Activated CD4-positive, alpha-beta memory T cell treated with anti-CD3 and anti-CD28 coated beads for 36 hours (primary cell): ENCODE measurements at places on chromosomes 1 and 21.

- DNase-seq = peak; percentile 55
Observed at GRCh38 chr1:28668956-28669723, 556 bp downstream of the GMEB1 start.

DNA sequence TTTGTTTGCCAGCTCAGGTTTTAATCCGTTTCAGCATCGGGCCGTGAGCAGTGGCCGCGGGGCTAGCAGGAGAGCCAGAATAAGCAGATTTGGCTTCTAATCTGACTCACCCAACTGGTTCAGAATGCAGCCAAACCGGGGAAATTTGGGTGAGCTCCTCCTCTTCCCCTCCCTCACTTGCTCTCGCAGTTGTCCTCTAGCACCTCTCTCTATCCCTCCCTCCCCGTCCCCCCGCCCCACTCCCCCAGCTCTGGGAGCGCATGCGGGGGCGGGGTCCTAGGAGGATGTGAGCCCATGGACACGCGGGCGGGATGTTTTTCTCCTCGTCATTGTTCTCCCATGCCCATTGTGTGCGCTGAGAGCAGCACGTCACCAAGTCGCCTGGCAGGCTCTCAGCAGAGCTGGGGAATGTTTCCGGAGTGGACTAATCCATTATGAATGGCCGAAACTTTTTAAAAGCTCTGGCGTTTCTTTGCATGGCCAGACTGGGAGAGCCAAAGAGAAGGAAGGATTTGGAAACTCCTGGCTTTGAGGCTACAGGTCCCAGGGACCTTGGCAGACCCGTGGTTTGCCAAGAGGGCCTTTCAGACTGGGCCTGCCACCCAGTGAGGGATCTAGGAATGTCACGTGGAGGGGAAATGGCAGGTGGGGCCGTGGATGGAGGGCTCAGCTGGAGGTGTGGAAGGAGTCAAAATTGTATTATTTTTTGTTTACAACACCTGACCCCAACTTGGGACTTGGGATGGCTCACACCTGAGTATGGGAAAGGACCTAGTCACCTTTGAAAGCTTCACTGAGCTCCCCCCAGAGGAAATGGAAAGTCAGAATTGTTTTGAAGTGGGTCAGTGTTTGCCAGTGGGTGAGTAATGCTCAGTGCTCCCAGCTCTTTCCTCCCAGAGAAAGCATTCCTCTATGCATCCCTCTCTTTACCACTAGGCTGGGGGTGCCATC is 39.2 kb downstream of the CDK18 start:
- DNase-seq = peak; percentile 64

- no peak for DNase-seq
Observed at GRCh38 chr1:2955652-2956051, 65.6 kb upstream of the ACTRT2 start.

DNA sequence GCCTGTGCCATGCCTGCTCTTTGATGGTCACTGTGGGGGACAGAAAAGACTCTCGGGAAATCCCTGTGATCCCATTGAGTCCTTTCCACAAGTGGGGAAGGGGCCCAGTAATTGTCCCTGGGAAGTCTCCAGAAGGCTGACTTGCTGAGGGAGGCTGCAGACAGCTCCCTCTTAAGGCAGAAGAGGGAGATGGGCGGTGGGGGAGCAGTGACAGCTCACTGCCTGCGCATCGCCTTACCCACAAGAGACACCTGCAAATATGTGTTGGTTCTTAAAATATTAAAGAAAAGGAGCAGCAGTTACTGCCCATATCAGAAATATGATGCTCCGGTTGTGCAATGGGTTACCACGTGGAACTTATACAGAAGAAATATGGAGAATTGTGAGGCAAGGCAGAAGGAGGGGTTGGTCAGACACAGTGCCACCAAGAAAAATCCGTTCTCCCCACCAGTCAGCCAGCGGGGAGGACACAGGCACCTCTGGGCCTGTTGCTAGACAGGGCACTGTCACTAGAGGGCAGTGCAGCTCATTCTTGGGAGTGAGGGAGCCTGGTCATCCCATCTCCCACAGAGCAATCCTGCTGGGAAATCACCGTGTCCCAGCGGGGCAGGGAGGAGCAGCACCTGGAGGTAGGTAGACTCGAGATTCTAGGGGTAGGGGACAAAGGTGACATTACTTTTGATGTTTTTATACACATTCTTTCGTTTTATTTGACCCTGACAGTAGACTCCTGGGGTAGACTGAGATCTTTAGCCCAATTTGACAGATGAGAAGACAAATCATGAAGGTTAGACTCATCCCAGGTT is 6.9 kb upstream of the CAMK1G start:
- DNase-seq = peak; percentile 82

DNA sequence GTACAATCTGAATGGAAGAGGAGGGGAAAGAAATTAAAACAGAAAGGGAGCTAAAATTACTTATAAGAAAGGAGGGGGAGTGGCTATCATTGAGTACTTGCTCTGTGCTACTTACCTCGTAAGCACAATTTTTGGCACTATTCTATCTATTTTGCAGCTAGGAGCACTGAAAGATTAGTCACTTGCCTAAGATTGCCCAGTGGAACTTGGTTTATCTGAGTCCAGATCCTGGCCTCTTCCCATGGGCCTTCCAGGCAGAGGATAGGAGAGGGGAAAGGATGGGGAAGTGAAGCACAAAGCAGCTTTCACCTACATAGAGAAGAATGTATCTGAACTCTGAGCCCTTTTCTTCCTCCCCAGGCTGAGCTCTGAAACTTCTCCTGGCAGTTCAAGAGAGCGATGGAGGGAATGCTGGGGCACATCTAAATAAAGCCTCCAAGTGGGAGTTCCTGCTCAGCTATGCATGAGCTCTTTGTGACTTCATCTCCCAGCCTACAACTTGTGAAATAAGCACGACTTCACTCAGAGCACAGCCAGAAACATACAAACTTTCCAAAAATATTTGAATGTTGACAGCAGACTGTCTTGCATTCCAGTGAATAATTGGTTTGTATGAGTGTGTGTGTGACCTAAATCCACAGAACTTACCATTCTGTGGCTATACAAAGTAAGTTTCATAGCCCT is 29.4 kb downstream of the HMGB4 start:
- no peak for DNase-seq

GRCh38 chr1:87495870-87496269 is 167.2 kb downstream of the LMO4 start:
- no peak for DNase-seq

DNA sequence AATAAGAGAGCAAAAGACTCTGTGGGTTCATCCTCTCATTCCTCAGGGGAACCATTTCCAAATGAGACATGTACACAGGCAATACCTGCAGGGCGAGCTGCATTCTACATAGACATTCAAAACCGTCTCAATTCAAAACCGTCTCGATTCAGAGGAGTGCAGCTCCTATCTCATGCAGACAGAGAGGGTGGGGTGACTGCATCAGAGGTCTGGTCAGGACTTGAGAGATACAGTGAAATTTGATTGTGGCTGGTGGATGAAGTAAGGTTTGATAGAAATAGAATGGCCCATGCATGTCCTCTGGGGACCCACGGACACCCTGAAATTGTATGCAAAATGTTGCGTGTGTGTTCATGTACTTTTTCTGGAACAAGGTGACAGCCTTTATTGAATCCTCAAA is 27.3 kb downstream of the TEX35 start:
- DNase-seq = no peak

DNA sequence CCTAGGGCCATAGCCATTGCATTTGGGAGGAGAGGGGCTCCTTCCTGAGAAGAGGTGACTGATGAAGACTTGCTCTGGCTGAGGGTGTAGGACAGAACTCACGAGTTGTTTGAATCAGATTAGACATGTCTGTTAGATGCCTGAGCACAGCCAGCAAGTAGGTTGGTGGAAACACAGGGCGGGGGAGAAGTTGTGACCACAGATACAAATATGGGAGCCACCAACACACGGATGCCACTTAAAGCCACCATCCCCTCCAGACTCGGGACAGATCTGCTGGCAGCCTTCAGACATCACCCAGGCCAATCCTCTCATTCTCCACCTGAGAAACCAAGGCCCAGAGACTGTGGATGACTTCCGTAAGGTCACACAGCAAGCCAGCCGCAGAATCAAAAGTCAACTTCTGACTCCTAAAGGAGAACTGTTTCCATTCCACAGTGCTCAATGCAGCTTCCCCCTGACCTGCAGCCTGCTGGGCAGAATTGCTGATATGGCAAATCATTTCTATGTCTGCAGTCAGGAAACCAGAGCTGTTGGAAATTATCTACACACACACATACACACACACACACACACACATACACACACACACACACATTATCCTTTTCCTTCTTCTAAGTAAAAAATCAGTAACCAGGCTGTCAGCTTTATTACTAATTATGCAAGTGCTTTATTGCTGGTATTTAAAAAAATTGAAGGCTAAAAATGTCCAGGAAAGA is 176.4 kb upstream of the KLHDC7A start:
- DNase-seq = no peak

- DNase-seq = no peak
Observed at GRCh38 chr1:225290244-225290643, 137.6 kb downstream of the LBR start.

GRCh38 chr1:217019475-217019874 is 296.2 kb upstream of the ESRRG start:
- DNase-seq = no peak

GRCh38 chr1:219387211-219387610 is 213.5 kb downstream of the LYPLAL1 start:
- no peak for DNase-seq

DNA sequence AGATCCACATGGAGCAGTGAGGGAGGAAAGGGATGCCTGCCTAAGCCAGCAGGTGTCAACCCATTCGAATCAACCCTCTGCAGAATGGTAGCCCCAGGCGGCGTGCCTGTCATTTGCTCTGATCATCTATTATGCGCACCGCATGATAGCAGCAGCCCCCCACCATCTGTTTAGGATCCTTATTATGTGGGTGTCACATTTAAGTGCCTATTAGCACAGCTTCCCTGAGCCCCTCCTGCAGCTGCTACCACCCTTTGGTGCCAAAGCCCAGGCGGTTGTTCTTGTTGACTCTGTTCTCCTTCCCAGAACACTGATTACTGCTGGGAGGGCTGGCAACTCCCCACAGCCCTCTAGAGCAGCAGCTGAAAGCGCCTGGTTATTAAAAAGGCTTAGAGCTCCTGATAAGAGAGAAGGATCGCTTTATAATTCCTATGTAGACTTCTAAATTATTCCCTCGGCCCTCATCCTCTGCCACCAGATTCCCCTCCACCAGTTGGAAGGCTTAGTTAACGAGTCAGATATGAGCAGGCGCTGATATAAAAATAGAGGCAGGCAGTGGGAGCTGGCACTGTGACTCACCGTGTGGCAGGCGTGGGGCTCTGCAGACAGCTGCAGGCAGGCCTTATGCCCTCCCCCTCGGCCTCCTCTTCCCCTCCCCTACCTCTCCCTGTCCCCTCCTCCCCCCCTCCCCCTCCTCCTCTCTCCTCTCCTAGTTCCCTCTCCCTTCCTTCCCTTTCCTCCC is 23.0 kb downstream of the ACTA1 start:
- peak; percentile 40 for DNase-seq

DNA sequence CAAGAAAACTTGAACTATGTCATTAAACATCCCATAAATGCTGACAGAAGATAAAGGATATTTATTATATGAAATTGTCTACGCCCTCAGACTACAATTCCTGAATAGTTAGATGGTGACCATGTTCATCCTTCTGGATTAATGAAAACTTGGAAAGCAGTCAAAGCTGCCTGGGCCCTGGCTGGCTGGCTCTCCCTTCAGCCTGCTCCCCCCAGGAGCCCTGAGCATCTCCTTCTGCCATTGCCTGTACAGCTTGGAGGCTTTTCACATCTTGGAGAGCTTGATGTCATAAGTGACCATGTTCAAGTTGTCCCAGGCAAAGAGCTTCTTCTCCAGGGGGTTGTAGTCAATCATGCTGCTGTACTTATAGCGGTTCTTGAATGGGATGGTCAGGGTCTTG is 13.6 kb downstream of the MYOCOS start:
- DNase-seq = no peak

DNA sequence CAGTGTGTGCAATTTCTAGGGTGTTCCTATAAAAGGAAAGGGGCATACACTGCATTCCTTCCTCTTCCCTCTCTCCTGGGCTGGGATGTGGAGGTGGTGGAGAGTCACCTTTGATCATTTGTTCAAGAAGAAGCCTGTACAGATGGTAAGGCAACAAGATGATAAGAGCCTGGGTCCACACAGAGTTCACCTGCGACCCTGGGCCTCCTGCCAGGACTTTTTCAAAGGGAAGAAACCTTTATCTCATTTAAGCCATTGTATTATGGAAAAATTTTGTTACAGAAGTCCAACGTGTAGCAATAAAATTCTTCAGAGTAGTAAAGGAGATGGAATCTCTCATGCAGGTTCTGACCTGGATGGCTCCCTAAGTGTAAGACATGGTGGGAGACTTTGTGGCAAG is 189.1 kb downstream of the MIS18A start:
- no peak for DNase-seq

DNA sequence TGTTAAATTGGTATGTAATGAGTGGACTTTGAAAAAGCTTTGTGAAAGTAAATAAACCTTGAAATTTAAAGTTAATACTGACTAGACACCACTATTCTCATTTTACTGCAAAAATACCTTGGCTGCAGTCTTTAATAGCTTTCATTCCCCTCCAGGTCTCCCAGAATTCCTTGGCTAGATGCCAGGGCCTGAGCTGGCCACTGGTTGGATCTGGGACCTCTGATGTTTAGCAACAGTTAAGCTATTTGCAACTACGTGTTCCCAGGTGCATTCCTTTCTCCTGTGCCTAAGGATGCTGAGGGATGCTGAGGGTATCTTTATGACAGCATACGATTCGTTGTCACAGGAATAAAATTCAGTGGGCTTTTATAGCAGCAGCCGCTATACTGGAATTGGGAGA is 938.7 kb downstream of the TTLL7 start:
- no peak for DNase-seq

DNA sequence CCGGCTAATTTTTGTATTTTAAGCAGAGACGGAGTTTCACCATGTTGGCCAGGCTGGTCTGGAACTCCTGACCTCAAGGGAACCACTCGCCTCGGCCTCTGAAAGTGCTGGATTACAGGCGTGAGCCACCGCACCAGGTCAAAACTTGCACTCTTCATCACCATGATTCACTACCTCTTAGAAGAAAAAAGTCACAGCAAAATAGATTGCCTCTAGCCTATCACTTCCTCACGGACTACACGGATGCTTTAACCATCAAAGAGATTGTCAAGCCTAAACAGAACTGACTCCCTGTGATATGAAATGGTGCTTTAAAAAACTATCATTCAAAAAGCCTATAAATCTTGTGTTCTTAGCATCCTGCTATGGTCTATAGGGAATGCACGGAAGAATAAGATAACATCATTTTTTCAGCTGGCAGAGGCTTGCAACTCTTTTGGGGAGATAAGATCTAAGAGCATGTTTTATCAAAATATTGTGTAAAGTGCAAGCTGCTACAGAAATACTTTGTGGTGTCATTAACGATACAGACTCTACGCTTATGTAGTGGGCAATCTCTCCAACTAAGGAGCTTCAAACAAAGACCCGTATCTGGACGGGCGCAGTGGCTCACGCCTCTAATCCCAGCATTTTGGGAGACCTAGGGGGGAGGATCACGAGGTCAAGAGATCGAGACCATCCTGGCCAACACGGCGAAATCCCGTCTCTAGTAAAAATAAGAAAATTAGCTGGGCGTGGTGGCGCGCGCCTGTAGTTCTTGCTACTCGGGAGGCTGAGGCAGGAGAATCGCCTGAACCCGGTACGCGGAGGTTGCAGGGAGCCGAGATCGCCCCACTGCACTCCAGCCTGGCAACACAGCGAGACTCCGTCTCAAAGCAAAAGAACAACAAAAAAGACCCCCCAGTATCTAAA is 966 bp downstream of the TFB2M start:
- peak; percentile 21 for DNase-seq

GRCh38 chr21:41851090-41851790 is 27.9 kb downstream of the PRDM15 start:
- DNase-seq = no peak

- peak; percentile 80 for DNase-seq
Observed at GRCh38 chr21:42413500-42413899, 9.8 kb downstream of the UBASH3A start.
